ENCODE measurements at places on chromosomes 7 and 10. TPM values are rescaled to one million over a fixed set of nuclear protein-coding genes. Genes with fewer than 3 reads are reported as not detected.

GRCh38 chr10:4568731-4569130 lies 257.3 kb upstream of the AKR1E2 start:
- DNase-seq = no peak

- no peak for DNase-seq
Observed at GRCh38 chr7:82247814-82248433, 195.7 kb downstream of the CACNA2D1 start.

The SLC26A3 gene
- not detected for polyA plus RNA-seq

GRCh38 chr7:134792968-134793367 lies 13.5 kb downstream of the CALD1 start:
- DNase-seq = no peak

Measured in BJ (cell line).